ENCODE measurements at places on chromosomes 1 and 21. TPM values are rescaled to one million over a fixed set of nuclear protein-coding genes. Genes with fewer than 3 reads are reported as not detected.

Gene PADI3
- total RNA-seq = not detected

- DNase-seq = no peak
Measured at GRCh38 chr1:174391716-174392115, 56.0 kb upstream of the GPR52 start.

DNA sequence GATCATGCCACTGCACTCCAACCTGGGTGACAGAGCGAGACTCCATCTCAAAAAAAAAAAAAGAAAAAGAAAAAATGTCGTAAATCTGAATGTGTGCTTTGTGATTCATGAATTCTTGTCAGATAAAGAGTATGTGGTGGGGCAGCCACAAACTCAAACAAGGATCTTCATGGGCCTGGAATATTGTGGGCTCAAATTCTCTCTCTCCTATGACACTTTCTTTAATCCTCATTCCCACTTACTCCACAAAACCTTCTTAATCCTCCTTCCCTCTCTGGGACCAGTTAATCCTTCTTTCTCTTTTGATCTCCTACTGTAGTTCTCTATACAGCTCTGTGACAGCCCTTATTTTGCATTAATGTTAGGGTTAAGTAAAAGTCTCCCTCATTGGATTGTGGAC is 112.3 kb downstream of the AK5 start:
- DNase-seq = no peak

GRCh38 chr1:207872621-207873020 is 38.3 kb downstream of the CD34 start:
- DNase-seq = no peak

GRCh38 chr1:16134906-16135305 is 21.0 kb downstream of the EPHA2 start:
- DNase-seq = no peak

DNA sequence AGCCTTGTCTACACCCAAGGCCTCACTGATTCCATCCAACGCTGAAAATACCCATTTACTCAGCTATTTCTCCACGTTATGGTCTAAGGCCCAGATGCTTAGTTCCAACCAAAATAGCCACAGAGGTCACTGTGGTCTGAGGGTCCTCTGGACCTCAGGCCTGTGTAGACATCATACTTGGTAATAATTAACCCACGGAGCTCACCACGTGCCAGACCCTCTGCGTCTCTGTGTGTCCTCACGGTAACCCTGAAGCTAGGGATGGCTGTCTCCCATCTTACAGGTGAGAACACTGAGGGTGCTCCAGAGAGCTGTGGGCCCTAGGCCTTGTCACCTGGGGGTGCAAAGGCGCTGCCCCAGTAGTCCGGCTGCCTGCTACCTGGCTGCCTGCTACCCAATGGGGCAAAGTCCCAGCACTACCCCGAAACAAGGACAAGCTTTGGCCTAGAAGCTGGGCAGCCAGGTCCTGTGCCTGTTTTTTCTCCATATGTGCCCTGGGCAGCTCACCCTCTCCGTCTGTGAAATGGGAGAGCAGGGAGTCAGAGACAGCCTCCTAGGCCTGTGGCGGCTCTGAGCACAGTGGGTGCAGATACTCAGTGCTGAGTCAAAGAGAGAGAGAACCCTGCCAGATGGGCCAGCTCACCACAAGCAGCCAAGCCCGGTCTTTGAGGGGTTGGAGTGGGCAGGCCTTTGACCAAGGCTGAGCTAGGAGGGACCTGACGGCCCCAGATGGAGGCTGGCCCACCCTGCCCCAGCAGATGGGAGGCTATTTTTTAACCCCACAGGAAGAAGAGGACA is 17.0 kb upstream of the RUNX3 start:
- no peak for DNase-seq

DNA sequence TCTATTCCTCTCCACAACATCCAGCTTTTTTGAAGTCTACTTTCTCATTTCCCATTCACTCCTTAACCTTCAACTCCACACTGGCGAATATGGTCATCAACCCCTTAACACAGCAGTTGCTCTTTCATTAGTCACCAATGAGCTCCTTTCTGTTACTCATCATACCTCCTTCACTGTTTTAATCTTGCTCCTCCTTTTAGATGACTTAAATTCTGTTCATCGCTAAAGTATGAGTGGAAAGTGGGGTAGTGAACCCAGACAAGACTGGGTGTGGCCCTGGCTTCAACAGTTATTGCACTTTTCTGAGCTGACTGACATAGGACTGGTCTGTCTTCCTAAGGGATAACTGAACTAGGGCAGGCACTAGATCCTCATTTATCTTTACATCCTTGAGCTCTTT is 51.3 kb downstream of the AKT3 start:
- no peak for DNase-seq

Measured in mesenteric fat pad (tissue), 1 donor.